K562 (cell line): ENCODE measurements at places on chromosomes 5 and 9. TPM values are rescaled to one million over a fixed set of nuclear protein-coding genes. Genes with fewer than 3 reads are reported as not detected.

GRCh38 chr5:164073081-164073480 is 567.7 kb downstream of the MAT2B start:
- H3K27ac ChIP-seq, result no peak overlapping the region
- H3K4me3 ChIP-seq, result no peak overlapping the region

DNA sequence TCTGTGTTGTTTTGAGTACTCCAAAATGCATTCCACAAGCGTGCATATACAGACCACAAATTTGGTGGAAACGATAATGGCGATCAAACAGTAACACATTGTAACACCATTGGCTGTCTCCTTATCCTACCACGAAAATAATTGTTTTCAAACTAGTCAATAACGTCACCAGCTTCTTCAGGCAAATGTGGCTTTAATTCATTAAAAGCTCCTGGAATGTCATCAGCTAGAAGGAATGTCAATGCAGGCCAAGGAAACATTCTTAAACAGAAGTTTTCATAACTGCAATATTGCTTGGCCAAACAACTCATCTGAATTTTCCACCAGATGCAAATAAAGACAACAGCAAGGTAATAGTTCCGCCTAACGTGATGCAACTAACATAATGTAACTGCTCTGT is 71.6 kb upstream of the XPA start:
- no peak overlapping the region for H3K4me3 ChIP-seq
- H3K27me3 ChIP-seq, result peaks cover 36% of the 10 kb centered on the region
- H3K36me3 ChIP-seq, result no peaks in the 10 kb centered on the region
- no peaks in the 10 kb centered on the region; the same call in 1 of the 2 replicates for H3K4me1 ChIP-seq

The ENTPD8 gene
- total RNA-seq, result 0.13 and 0.18 TPM in 2 replicates

- no peak for DNase-seq
- peaks cover 84% of the 10 kb centered on the region for H3K27me3 ChIP-seq
- H3K4me1 ChIP-seq, result no peaks in the 10 kb centered on the region
- H3K27ac ChIP-seq, result no peak overlapping the region
- no peaks in the 10 kb centered on the region for H3K36me3 ChIP-seq
Observed at GRCh38 chr9:134557331-134557730, 84.3 kb upstream of the COL5A1 start.

The MEIKIN gene
- not detected in 2 replicates for total RNA-seq

- H3K4me1 ChIP-seq, result peaks cover 7% of the 10 kb centered on the region; the same call in 1 of the 2 replicates
- no peak overlapping the region for H3K4me3 ChIP-seq
- H3K27ac ChIP-seq, result no peak overlapping the region
- no peak for DNase-seq
Observed at GRCh38 chr5:135429301-135430134, 17.6 kb downstream of the DCANP1 start.

DNA sequence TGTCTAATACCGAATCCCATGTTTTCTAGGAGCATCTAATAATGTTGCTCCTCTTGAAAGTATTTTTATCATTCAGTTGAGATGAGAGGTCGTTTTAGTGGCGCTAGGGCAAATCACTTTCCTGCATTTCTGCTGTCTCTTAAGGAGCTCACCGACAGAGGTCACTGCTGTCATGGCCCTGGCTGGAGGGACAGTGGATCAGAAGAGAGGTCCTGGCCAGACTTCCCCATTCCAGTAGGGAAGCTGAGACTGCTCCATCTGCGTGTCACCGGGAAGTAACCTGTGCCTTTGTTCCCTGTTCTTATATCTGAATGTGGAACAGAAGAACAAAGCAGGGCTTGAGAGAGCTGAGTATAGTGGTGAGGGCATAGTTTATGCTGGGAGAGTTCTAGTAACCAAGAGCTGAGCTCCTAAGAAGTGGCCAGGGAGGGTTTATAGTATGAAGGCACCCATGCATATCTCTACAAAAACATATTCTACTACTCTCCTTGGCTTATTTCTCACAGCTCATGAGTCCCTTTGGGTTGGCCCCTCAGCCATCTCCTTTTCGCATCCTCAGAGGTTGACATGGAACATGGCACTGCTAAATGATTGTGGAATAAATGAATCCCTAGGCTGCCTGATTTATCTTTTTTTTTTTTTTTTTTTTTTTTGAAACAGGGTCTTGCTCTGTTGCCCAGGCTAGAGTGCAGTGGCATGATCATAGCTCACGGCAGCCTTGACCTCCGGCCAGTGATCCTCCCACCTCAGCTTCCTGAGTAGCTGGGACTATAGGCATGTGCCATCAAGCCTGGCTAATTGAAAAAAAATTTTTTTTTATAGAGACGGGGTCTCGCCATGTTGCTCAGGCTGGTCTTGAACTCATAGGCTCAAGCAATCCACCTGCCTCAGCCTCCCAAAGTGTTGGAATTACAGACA is 27.2 kb downstream of the ATP6V0E1 start:
- DNase-seq, result no peak
- H3K27me3 ChIP-seq, result no peaks in the 10 kb centered on the region

The SREK1 gene
- total RNA-seq, result 66.6 and 67.0 TPM in 2 replicates

DNA sequence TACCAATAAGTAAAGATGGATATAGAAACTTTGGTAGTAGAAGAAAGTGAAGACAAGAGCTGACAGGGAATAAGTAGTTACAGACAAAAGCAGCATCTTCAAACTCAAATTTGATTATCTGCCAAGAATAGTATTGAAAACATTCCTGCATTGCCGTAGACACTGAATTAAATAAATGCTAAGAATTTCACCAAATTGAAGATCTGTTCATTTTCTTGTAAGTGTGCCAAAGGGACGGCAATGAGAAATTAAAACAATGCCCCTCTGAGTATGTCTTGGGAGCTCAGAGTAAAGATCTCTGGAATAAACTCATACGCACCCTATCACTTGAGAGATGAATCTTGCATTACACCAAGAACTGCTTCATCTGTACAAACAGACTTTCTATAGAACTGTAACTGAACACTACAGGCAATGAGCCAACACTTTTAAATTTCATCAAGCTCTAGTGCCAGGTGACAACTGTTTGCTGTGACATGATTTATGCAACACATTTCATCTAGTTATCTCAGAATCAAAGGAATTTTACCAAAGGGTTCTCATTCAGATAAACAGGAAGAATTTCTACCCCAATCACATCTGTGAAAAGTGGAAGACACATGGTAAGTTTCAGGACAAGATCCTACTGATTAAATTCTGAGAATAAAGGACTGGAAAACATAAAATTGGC is 66.9 kb downstream of the RFX3 start:
- 0 out of 3 replicates have a peak, but pooled peaks cover 7% of the 10 kb centered on the region for H3K4me1 ChIP-seq
- no peak overlapping the region for H3K4me3 ChIP-seq
- DNase-seq, result no peak
- no peak overlapping the region for H3K27ac ChIP-seq
- no peaks in the 10 kb centered on the region for H3K36me3 ChIP-seq

DNA sequence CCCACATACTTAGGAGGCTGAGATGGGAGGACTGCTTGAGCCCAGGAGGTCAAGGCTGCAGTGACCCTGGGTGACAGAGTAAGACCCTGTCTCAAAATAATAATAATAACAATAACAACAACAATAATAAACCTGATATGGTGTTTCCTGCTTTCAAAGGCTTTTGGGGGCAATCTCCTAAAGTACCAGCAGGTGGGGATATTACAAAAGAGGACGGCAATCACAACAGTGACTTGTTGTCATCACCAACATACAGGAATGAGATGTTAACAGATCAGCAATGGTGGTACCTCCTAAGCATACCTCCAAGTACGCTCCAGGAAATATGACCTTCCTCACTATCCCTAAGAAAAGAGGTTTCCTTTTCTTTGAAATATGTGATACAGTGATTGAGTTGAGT is 91.1 kb upstream of the RNF180 start:
- peak; percentile 37 for DNase-seq
- H3K27me3 ChIP-seq, result no peaks in the 10 kb centered on the region

The SLC2A6 gene
- total RNA-seq, result 0.16 and 0.38 TPM in 2 replicates

The CDH6 gene
- 0.07 TPM in 1 of 2 replicates, not detected in the other for total RNA-seq

- DNase-seq, result peak; percentile 58
- H3K4me1 ChIP-seq, result peaks cover 7% of the 10 kb centered on the region; the same call in 2 of the 3 replicates
- peaks cover 40% of the 10 kb centered on the region for H3K36me3 ChIP-seq
- peak overlapping the region; percentile 98 for H3K27ac ChIP-seq
Observed at GRCh38 chr9:15509931-15510788, 610 bp downstream of the PSIP1 start.

- no peaks in the 10 kb centered on the region for H3K36me3 ChIP-seq
- H3K27ac ChIP-seq, result no peak overlapping the region
- no peaks in the 10 kb centered on the region for H3K4me1 ChIP-seq
Observed at GRCh38 chr9:76552181-76552580, 93.2 kb downstream of the GCNT1 start.

The C5orf52 gene
- total RNA-seq, result not detected in 2 replicates

DNA sequence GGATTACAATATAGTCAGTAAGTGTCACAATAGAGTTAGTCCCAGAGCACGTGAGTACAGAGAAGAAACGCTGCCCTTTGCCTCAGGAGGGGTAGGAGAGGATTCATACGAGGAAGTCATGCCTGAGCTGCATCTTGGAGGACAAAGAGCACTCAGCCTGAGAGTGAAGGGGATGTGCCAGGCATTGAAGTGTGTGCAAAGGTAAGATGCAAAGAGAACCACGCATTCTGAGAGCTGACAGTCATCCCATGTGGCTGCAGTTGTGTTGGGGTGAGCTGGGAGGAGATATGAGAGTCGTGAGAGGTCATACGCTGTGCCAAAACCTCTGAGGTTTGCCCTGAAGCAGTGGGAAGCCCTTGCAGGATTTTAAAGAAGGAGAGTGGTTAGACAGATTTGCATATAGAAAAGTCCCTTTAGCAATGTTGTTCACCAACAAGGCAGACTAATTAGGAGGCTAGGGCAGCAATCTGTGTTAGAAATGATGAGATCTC is 97.5 kb downstream of the PIP5K1B start:
- DNase-seq, result no peak
- no peaks in the 10 kb centered on the region for H3K36me3 ChIP-seq
- H3K27ac ChIP-seq, result no peak overlapping the region
- no peaks in the 10 kb centered on the region for H3K27me3 ChIP-seq
- H3K4me3 ChIP-seq, result no peak overlapping the region

GRCh38 chr9:137412431-137412830 is 10.5 kb downstream of the EXD3 start:
- no peak for DNase-seq
- H3K4me3 ChIP-seq, result no peak overlapping the region
- peaks cover 71% of the 10 kb centered on the region for H3K4me1 ChIP-seq
- no peaks in the 10 kb centered on the region for H3K27me3 ChIP-seq
- peak overlapping the region; percentile 87 for H3K27ac ChIP-seq

DNA sequence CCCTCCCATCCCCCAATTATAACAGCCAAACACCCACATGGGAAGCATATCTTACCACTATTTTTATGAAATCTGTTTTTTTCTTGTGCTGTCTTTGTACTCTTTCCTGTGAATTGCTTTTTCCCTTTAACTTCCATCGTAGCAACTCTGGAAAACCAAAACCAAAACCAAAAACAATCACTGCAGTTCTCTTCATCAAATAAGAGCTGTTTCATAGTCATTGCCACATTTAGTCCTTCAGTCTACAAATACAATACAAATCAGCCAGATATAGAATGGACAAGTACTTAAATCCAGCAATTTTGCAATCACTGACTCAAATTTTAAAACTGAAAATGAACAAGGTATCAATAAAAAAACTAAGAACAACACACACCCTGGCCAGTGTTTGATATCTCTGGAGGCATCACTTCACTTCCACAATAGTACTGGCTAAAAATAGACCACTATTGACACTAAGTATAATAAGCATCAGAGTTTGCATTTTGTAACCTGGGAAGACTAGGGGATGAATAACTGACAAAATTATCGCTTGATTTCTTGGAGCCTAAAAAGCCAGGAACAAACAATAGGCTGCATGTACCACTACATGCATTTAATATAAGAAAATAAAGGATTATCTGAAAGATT is 5.4 kb downstream of the PUM3 start:
- no peak for DNase-seq
- H3K4me1 ChIP-seq, result no peaks in the 10 kb centered on the region
- H3K27me3 ChIP-seq, result no peaks in the 10 kb centered on the region
- peaks cover 81% of the 10 kb centered on the region for H3K36me3 ChIP-seq
- no peak overlapping the region for H3K27ac ChIP-seq

DNA sequence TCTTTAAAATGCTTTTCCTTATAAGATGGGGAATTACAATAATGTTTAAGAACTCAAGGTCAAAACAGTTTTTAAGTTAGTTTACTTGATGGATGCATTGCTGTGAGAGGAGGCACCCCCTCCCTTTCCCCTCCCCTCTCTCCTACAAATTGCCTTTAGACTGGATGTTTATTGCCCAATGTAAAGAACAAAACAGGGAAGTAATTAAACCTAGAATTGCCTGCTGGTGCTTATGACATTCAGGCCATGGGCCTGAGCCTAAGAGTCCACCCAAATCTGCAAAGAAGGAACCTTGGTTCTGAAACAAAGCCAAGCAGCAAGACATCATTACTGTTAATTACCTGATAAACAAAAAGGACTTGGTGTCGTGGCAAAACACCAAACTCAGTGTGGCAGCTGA is 630.3 kb downstream of the ISL1 start:
- H3K27ac ChIP-seq, result no peak overlapping the region
- no peaks in the 10 kb centered on the region for H3K27me3 ChIP-seq
- DNase-seq, result no peak
- H3K4me3 ChIP-seq, result no peak overlapping the region

The HMMR gene
- total RNA-seq, result 73.8 and 74.9 TPM in 2 replicates

The SLC6A7 gene
- not detected in 2 replicates for total RNA-seq

- H3K36me3 ChIP-seq, result no peaks in the 10 kb centered on the region; the same call in 2 of the 3 replicates
- no peak for DNase-seq
- no peaks in the 10 kb centered on the region for H3K27me3 ChIP-seq
- no peak overlapping the region for H3K4me3 ChIP-seq
Observed at GRCh38 chr5:67009028-67009427, 187.6 kb downstream of the CD180 start.

The GABRA6 gene
- not detected in 2 replicates for total RNA-seq

GRCh38 chr9:98887918-98888510 is 55.7 kb upstream of the COL15A1 start:
- no peaks in the 10 kb centered on the region for H3K27me3 ChIP-seq
- no peak overlapping the region for H3K4me3 ChIP-seq
- no peaks in the 10 kb centered on the region; the same call in 1 of the 2 replicates for H3K4me1 ChIP-seq
- H3K36me3 ChIP-seq, result no peaks in the 10 kb centered on the region

- H3K36me3 ChIP-seq, result no peaks in the 10 kb centered on the region
- H3K27ac ChIP-seq, result no peak overlapping the region
- H3K4me3 ChIP-seq, result no peak overlapping the region
- H3K27me3 ChIP-seq, result no peaks in the 10 kb centered on the region; the same call in 2 of the 3 replicates
- no peaks in the 10 kb centered on the region for H3K4me1 ChIP-seq
Observed at GRCh38 chr5:96280946-96281393, 152.1 kb downstream of the PCSK1 start.

- H3K27ac ChIP-seq, result no peak overlapping the region
- no peaks in the 10 kb centered on the region for H3K4me1 ChIP-seq
Observed at GRCh38 chr5:126640866-126641265, 40.1 kb downstream of the PHAX start.

DNA sequence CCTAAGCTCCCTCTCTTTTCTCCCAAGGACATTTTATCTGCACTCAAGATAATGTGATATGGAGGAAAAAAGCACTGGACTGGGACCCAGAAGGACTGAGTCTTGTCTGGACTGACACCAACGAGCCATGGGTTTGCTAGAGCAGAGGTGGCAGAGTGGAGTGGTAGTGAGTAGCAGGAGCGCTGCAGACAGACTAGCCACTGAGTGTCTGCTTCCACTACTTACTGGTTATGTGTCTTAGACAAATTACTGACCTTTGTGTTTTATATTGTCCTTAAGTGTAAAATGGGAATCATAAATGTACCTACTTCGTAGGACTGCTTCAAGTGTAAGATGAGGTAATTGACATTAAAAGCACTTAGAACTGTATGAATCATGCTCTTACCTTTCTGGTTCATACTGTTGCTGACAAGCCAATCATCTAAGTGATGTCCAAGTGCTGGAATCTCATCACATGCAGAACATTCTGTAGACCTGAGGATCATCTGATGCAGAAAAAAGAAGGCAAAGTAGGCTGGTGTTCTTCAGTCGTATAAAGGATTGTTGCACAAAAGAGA is 12.5 kb upstream of the PRLR start:
- H3K27me3 ChIP-seq, result no peaks in the 10 kb centered on the region
- H3K4me1 ChIP-seq, result no peaks in the 10 kb centered on the region
- no peak overlapping the region for H3K27ac ChIP-seq
- H3K4me3 ChIP-seq, result no peak overlapping the region
